Activated CD4-positive, alpha-beta T cell treated with anti-CD3 and anti-CD28 coated beads for 48 hours (primary cell): ENCODE measurements at places on chromosomes 6 and 20.

DNA sequence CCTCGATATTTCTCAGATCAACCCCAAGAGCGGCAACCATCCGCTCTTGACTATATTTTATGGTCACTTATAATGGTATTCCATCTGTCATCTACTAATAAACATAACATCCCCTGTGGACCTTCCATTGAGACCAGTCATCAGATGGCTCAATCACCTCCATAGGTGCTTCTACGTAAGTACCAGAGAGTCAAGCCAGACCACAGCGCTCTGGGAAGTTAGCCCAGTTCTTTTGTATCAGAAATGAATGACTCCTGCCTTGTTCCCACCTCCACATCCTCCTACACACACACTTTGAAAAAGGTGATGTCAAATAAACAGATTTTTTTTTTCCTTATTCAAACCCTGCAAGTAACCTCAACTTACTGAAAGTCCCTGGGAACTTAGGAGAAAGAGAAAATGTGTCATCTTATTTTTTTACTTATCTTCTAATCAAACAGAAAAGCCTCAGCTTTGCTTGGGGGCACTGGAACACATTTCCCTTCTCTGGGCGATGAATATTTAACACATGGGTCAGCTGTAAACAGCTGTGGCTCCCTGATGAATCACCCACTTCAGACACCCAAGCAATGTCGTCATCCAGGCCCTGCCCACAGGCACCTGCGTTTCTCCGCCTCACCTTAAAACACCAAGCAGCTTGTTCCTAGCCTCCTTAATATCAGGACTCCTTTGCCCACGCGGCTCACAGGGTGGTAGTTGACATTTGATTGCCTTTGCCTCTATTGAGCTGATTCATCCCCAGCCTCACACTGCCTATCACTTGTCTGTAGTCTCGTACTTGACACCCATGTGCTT lies 121.4 kb upstream of the LY86 start:
- no peak for DNase-seq

DNA sequence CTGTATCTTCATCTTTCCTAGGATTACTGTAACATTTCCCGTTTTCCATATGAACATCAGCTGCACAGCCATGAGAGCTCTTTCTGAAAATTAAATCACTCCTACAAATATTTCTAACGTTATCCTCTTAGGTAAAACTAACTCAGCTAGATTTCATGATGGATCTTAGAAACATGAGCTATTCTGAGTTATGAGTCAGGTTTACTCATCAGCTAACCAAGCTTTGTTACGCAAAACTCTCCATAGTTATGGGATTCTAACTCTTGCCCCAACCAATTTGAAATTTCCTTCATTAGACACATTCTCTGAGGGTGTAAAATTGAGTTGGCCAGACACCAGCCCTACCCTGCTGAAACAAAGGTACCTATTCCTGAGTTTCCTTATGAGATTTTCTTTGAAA lies 14.0 kb downstream of the DEFB110 start:
- no peak for DNase-seq

GRCh38 chr20:58666702-58667101 lies 15.6 kb downstream of the STX16 start:
- DNase-seq, result no peak

DNA sequence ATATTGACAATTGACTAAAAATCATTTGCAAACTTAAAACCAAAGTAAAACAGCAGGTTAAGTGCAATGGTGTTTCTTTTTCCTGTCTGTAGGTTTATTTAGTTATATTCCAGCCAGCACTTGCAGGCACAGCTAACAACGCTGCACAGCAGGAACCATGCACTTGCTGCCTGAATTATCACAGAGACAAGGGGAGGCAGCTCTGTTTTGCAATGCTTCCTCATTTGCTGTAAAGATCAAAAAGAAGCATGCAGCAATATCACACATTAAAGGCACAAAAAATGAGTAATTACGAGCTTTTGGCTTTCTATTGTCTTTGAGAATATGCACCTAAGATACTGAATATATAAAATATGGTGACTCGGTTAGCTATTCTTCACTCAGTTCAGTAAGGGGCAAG lies 241.9 kb downstream of the EPHA7 start:
- no peak for DNase-seq

DNA sequence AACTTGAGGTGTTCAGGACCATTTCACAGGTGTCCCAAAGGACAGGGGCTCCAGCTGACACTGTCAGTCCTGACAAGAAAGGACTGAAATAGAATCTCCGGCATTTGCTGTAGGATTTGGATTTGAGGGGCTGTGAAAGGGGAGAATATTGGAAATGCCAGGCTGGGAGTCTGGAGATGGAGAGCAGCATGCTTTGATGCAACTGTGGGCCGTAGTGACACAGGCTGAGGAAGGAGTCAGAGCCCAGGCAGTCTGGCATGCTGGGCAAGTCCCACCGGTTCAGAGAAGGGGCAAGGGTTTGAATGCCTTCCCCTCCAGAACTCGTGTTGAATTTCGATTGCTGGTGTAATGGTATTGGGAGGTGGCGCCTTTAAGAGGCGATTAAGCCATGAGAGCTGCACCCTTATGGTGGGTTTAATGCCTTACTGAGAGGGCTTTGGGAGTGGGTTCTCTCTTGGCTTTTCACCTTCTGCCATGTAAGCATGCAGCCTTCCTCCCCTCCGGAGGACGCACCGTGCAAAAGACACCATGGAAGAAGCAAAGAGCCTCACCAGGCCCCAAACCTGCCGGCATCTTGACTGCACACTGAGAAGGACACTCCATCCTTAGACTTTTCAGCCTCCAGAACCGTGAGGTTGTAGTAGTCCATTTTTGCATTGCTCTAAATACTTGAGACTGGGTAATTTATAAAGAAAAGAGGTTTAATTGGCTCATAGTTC lies 9.4 kb upstream of the PYGB start:
- DNase-seq, result no peak

- DNase-seq, result no peak
Observed at GRCh38 chr20:36703530-36703929, 42.4 kb downstream of the NDRG3 start.

GRCh38 chr6:42624601-42625000 lies 60.8 kb downstream of the UBR2 start:
- DNase-seq, result no peak

GRCh38 chr20:49268600-49269365 lies 9.1 kb downstream of the ZNFX1 start:
- no peak for DNase-seq

GRCh38 chr20:51389543-51390264 lies 152.8 kb downstream of the NFATC2 start:
- DNase-seq, result no peak

GRCh38 chr6:259316-259715 lies 33.0 kb upstream of the DUSP22 start:
- no peak for DNase-seq

DNA sequence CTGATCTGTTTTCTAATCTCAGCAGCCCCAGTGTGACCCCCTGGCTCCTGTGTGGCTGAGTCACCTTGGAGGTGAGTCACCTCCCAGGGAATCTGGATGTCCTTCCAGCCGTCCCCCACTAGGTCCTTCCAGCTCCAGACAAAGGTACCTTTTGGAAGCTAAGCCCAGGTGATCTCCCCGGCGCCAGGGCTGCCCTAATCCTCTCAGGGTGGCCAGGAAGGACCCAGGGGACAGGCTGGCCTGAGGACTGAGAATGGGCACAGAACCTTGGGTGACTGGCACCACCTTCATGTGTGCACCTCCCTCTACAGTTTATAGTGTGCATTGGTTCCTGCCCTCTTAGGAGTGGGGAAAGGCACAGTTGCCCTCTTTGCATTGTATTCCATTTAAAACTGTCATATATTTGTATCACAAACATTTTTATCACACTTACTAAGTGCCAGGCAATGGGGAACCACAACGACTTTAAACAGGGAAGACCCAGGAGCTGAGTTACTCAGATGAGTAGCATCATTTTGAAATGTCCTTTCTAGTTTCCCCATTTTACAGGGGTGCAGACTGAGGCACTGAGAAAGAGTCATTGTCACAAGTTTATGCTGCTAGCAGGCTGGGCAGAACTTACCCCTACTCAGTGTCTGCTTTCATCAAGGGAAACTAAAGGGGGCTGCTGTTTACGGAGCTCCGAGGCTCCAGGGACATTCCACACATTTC lies 2.6 kb upstream of the BPIFB4 start:
- no peak for DNase-seq

DNA sequence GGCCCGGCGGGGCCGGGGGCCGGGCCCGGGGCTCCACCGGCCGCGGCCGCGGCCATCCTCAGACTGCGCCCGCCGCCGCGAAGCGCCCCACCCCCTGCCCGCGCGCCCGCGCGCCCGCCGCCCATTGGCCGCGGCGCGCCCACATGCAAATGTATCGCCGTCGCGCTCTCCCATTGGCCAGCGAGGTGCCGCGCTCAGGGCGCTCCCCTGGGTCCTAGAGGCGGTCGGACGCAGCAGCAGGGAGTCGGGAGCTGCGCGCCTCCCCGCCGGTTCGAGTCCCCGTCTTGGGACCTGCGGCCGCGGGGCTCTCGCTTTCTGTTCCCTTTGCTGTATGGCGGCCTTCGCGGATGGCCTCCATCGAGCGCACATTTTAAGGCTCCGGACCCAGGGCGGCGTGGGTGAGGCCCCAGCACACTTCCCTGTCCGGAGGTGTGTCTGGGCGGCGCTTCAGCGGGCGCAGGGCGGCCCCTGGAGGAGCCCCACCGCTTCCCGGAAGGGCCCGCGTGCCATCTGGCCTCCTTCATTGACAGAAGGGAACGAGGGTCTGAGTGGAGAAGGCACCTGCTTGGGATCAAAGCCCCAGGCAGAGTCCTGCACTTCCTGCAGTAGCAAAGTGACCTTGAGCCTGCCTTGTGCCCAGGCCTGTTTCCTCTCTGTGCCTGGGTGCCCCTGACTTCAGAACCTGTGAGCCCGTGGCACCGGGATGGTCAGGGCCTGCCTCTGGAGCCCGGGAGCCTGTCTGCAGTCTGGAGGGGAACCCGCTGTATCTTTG lies at the start of gene CABLES2:
TSS of gene CABLES2 (minus strand) at position 65 of the 772 bp plus-strand sequence. CDS start at position 56, 9 bp downstream.
- DNase-seq, result peak; percentile 94

DNA sequence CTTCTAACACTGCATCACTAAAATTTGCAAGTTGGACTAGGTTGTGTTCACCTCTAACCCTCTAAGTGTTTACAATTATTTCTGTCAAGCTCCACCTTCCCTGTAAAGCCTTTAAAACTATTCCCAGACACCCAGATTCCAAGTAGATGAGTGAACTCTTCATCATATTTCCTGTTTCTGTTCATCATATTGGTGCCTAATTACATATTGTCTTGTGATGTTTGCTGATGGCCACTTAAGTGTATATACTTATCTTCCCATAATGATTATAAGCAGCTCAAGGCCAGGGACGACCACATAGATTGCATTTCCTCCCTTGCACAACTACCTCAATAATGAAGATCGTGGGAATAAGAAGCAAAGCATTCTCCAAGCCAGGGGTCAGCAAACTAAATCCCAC lies 16.8 kb downstream of the TNFRSF21 start:
- DNase-seq, result no peak

DNA sequence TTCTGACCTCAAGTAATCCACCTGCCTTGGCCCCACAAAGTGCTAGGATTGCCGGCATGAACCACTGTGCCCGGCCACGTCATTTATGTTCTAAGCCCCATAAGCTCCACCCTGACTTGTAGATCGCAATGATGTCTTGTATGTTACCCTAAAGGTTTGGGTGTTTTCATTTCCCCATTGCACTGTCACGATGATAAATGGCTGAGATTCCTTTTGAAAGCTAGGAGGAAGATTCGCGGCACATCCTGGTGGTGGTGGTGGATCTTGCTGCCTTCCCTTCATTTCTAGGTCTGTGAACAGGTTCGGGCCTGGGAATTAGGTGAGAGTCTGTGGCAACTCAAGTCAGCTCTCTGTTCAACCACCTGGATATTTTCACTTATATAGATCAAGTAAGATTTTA lies 28.3 kb downstream of the MUC22 start:
- DNase-seq, result no peak

DNA sequence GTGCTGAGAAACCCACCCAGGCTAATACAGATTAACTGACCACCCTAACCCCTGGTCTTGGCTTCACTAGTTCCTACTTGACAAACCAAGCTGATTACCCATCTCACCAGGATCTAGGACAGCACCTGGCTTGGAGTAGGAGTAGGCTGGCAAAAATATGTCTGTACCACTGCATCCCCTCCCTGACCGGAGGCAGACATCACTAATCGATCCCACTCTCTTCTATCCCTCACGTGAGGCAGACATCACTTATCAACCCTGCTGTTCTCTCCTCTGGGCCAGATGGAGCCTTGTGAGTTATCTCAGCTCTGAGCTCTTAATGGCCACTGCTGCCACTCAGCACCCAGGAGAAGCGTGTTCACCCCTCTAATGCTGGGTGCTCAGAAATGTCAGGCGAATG lies 324.3 kb downstream of the CDH4 start:
- no peak for DNase-seq

DNA sequence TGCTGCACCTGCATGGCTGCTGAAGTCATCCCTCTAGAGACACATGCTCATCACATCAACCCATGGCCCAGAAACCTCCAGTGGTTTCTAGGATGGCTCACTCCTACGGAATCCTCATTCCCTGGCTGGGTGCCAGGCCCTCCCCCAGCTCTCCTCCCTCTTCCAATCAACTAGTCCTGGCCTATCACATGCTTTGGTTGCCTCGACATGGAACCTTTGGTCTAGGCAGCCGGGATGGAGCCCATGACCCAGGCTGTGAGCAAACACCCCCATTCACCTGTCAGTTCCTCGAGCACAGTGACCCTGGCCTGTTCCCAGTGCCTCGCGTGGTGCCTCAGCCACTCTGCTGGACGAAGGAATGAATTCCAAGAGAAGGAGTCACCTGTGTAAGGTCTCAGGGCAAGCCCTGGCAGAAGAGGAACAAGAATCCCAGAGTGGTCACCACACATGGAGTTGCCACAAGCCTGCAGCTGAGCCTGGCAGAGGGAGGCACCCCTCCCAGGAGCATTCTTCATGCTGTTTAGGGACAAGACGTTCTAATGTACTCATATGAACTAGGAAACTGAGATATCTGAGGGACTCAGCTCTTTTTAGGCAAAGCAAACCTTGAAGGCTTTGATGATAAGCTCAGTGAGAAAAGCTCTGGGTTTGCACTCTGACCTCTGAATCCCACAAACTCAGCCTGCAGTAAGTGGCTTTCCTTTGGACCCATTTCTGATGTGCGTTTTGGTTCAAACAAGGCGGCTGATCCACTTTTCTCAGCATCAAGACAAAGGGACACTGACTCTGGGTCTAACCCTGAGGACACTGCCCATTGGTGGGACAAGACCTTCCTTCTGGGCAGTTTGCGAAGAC lies 40.2 kb downstream of the PPP1R3G start:
- DNase-seq, result no peak
